Cardiac septum (tissue), 1 donor: ENCODE measurements at places on chromosomes 6 and 20.

DNA sequence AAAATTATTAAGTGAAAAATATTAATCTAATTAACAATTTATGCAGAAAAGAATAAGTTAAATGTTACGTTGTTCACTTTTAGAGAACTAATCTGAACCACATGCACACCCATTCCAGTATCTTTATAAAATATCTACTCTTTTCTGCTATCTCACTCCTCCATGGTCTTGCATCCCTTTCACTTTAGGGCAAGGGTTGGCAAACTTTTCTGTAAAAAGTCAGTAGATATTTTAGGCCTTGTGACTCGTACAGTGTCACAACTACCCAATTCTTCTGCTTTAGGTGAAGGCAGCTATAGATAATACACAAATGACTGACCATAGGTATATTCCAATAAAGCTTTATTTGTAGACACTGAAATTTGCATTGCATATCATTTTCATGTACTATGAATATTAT, 39.7 kb upstream of the SUPT3H start:
- no peak for DNase-seq

DNA sequence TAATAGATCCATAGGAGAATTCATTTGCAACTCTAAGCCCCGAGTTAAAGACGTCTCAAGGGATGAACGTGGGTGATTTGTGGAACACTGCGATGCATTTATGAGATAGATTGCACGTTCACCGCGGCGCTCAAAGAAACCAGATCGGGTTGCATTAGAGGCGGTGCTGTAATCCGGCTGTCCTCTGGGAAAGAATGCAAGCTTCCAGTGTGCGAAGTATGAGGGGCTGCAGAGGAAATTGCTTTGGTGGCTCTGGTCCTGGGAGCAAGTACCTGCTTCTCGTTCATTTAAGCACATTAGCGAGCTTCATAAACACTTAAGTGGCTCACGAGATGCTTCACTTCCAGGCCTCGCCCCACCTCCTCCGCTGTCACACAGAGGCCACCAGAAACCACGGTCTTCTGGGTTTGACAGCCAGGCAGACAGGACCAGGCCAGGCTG, 182.3 kb downstream of the CDH4 start:
- DNase-seq: peak; percentile 35

DNA sequence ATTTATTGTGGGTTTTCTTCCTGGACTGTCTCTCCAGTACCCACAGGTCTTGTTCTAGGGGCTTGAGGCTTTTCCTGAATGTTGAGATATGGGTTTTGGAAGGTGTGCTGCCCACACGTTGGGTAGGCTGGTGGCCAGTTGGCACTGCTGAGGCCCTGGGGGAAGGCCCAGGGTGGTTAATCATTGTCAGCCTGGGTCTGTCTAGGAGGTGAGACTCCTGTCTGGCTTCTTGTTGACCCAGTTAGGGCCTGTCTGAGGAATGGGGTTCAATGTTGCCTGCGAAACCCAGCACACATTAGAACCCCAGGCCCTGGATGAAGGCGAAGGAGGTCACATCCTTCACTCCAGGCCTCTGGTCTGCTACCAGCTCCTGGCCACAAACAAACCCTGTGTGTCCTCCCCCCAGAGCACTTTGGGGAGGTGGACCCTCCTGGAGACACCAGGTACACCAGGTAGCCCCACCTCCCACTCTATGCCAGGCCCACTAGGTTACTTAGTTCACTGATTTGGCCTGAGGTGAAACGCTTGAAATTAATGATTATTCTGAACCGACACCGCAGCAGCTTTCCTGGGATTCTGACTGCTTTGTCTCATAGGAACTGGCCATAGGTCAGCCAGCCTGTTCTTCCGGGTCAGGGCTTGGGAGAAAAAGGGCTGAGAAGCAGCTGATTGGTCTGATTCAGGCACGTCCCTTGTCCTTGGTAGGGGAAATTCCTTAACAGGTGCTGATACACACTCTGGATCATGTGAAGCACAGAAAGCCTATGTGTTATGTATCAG, 15.2 kb downstream of the DNMT3B start:
- no peak for DNase-seq

GRCh38 chr6:75204959-75205775, 686 bp downstream of the COL12A1 start:
- no peak for DNase-seq

DNA sequence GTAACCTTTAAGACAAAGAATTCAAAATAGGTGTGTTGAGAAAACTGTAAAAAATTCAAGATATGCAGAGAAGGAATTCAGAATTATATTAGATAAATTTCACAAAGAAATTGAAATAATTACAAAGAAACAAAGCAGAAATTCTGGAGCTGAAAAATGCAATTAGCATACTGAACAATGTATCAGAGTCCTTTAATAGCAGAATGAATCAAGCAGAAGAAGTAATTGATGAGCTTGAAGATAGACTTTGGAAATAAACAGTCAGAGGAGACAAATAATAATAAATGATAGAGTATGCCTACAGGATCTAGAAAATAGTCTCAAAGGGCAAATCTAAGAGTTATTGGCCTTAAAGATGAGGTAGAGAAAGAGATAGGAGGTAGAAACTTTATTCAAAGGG, 131.7 kb downstream of the COL21A1 start:
- DNase-seq: no peak

GRCh38 chr6:39923861-39924260, 10.4 kb downstream of the MOCS1 start:
- DNase-seq: no peak

DNA sequence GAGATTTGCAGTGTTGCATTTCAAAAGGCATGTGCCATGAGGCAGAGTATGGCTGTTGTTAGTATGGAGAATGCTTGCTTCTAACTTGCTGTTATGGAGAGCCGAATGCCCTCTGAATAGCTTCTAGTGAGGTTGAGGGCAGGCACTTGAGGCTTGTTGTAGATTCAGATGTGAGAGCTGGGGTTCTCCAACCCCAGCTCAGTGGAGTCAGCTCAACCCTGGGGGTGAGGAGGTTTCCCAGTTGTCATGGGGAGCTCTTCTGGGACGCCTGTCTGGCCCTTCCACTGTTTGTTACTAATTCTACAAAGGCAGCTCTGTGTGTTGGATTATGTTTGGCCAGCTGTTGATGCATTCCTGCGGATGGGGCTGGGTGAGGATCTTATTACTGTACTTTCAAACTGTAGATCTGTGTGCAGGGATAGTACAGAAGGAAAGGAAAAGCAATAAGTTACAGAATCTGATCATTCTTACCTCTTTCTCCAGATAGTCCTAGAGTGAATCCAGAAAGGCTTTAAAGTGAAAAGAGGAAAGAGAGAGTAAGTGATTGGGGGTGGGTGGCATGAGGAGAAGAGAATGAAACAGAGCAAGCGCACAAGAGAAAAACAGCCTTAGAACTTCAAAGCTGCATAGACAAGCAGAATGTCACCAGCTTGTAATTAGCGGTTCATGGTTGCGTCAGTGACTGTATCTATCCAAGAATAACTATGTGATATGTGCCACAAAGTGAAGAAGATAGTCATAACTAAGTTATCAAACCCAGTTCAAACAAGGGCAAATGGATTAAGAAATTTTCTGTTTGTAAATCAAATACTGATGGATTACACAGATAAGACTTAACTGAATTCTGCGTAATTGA, 148.7 kb downstream of the PRL start:
- no peak for DNase-seq

DNA sequence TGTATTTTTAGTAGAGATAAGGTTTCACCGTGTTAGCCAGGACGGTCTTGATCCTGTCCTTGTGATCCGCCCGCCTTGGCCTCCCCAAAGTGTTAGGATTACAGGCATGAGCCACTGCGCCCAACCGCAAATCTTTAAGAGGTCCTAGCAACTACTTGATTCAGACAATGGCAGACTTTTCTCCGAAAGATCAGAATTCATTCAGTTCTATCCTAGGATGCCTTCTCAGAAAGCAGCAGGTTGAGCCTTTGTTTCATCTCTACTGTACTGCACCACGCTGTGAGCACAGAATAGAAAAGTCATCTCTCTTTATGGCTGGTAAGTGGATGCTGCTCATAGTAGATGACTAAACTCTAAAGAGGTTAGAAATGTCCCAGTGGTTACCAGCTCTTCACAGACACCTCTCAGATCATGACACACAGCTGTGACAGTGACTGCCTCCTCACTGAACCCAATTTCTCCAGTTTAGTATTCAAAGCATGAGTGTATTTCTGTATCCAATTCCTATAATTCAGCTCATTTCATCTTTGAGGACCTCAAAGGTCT, 6.0 kb upstream of the HSF2 start:
- DNase-seq: no peak

DNA sequence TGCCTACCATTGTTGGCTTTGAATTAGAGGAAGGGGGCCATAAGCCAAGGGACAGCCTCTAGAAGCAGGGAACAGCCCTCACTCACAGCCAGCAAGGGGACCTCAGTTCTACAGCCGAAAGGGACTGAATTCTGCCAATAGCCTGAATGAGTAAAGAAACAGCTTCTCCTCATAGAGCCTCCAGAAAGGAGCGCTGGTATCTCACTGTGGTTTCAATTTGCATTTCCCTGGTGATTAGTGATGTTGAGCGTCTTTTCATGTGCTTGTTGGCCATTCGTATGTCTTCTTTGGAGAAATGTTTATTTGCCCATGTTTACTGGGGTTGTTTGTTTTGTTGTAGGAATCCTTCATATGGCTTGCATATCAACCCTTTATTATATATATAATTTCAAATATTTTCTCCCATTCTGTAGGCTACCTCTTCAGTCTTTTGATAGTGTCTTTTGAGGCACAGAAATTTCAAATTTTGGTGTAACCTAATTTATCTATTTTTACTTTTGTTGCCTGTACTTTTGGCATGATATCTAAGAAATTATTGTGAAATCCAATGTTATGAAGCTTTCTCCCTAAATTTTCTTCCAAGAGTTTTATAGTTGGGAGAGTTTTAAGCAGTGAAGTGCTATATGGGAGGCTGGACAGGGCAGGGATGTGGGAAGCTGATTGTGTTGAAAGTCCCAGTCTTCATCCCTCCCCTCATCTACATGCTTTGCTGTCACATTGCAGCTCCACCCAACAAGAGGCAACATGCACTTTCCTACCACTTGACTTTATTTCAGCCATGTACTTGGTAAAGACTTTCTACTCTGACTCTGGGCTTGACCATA, 82.3 kb upstream of the SHLD1 start:
- DNase-seq: no peak

DNA sequence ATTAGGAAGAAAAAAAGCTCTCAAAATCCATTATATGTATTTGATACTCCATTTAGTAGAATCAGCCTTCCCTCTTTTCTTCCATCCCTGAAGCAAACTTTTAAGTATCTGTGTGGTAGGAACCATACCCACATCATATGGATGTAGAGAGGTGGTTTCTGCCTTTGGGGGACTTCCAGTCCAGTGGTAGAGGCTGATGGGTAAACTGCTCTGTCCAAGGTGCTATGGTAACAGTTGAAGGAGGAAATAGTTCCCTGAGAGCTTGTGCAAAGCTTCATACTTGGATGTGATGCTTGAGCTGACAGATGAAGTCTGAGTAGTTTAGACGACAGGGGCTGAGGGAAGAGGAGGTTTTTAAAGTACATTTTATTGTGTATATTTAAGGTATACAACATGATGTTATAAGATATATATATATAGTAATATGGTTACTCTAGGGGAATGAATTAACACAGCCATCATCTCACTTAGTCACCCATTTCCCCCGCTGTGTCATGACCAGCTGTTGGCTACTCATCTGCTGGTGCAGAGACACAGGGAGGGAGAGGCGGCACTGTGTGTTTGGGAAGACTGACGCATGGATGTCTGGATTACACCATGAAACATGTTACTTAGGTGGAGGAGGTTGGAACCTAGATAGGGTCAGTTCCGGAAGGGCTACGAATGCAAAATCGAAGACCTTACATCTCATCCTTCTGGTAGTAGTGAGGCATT, 185.2 kb downstream of the FARS2 start:
- DNase-seq: no peak

DNA sequence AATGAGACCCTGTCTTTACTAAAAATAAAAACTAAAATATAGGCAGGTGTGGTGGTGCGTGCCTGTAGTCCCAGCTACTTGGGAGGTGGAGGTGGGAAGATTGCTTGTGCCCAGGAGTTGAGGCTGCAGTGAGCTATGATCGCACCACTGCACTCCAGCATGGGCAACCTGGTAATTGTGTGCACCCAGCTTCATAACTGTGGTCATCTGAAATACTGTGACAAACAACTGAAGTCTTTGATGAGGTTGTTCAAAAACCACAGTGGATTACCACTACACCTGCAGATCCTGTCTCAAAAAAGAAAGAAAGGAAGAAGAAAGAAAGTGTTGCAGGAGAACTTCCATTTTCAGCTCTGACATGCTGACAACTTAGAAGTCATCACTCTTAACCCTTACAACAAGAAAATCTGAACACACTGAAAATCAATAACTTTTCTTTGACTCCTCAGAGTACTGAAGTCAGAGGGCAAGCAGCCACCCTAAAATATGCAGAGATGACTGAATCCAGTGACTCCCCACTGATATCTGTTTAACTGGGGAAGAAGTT, 13.8 kb upstream of the ZBP1 start:
- peak; percentile 41 for DNase-seq
